ENCODE measurements at places on chromosomes 4 and X.
A peak's percentile ranks its signal among the peaks of the same experiment; 100 is the strongest.

DNA sequence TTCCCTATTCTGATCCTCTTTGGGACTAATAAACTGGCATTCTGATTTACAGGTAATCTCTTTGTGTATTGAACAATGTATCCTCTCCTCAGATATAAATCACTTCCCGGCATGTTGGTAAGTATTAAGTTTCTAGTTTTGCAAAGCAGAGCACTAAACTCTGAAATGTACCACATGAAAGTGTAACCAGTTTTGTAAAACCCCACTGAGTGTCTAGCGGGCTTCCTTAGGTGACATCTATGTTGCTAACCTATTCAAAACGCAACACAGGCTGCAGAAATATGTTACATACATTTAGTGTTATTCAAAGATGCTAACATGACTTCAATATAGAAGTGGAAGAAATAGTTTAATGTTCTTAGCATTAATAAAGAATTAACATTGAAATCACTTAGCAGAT is 25.2 kb downstream of the DNAJB14 start:
- no peak overlapping the region for H3K4me3 ChIP-seq
- peaks cover 41% of the 10 kb centered on the region for H3K36me3 ChIP-seq
- DNase-seq = no peak
- no peak overlapping the region for H3K27ac ChIP-seq
- no peaks in the 10 kb centered on the region for H3K4me1 ChIP-seq

GRCh38 chr4:117326091-117326490 is 240.7 kb upstream of the TRAM1L1 start:
- H3K4me1 ChIP-seq = no peaks in the 10 kb centered on the region
- no peaks in the 10 kb centered on the region for H3K27me3 ChIP-seq
- DNase-seq = no peak
- no peak overlapping the region for H3K27ac ChIP-seq

DNA sequence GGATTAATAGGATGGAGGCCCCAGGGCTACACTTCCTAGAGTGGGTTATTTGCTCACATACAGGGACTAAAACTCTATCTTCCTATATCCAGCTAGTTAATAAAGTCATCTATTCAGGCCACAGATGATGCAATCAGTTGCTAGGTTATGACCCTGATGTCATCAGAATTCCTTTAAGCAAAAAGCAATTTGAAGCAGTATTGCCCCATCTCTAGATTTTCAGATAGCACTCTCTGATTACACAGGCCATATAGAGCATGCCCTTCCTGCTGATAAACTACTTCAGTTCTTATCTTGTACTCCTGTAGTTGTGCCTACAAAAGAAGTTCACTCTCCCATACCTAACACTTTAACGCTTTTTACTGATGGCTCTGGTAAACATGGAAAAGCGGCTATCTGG is 84.8 kb downstream of the TMEM144 start:
- H3K27me3 ChIP-seq = no peaks in the 10 kb centered on the region
- no peak overlapping the region for H3K4me3 ChIP-seq
- no peak for DNase-seq
- H3K36me3 ChIP-seq = no peaks in the 10 kb centered on the region

DNA sequence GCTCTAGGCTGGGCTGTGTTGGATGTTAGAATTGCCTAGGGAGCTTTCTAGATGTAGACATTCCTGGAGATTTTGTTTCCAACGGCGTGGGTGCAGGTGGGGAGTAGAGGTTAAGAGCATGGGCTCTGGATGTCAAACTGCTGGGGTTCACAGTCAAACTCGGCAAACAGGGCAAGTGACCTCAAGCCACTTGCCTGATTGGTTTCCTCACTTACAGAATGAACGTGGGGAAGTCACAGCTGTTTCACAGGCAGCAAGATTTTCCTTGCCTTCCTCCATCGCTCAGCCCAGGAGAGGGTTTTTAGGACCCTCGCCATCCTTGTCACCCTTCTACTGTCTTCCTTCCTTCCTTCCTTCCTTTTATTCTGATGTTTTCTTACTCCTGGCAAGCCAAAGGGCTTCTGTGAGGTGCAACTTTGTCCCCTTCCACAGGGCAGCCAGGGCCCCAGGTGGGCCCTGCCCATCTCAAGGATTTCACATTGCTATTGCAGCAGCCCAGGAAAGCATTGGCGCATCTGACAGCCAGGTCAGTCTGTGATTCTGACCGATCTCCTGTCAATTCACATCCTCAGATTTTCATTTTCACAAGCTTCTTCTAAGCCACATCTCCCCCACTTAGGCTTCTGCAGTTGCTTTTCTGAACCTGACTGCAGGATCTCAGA is 7.0 kb downstream of the RTL5 start:
- no peaks in the 10 kb centered on the region for H3K27me3 ChIP-seq
- H3K4me1 ChIP-seq = peaks cover 3% of the 10 kb centered on the region
- H3K4me3 ChIP-seq = no peak overlapping the region
- DNase-seq = no peak
- no peak overlapping the region for H3K27ac ChIP-seq

DNA sequence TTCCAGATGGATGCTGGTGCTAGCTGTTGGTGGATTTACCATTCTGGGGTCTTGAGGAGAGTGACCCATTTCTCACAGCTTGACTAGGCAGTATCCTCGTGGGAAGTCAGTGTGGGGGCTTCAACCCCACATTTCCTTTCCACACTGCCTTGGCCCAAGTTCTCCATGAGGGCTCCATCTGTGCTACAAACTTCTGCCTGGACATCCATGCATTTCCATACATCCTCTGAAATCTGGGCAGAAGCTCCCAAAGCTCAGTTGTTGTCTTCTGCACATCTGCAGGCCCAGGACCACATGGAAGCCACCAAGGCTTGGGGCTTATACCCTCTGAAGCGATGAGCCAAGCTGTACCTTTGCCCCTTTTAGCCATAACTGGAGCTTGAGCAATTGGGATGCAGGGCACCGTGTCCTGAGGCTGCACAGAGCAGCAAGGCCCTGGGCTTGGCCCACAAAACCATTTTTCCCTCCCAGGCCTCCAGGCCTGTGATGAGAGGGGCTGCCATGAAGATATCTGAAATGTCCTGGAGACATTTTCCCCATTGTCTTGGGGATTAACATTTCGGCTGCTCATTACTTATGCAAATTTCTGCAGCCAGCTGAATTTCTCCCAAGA is 248.7 kb upstream of the ANKRD50 start:
- H3K27ac ChIP-seq = no peak overlapping the region
- H3K36me3 ChIP-seq = no peaks in the 10 kb centered on the region
- H3K4me1 ChIP-seq = no peaks in the 10 kb centered on the region
- H3K4me3 ChIP-seq = no peak overlapping the region
- DNase-seq = no peak

- H3K27ac ChIP-seq = no peak overlapping the region
- no peak for DNase-seq
Observed at GRCh38 chrX:20418379-20419150, 151.9 kb upstream of the RPS6KA3 start.

- H3K27me3 ChIP-seq = no peaks in the 10 kb centered on the region
- no peak overlapping the region for H3K27ac ChIP-seq
- DNase-seq = no peak
- H3K4me1 ChIP-seq = no peaks in the 10 kb centered on the region
- no peaks in the 10 kb centered on the region for H3K36me3 ChIP-seq
Observed at GRCh38 chr4:4663028-4663427, 121.2 kb upstream of the STX18 start.

DNA sequence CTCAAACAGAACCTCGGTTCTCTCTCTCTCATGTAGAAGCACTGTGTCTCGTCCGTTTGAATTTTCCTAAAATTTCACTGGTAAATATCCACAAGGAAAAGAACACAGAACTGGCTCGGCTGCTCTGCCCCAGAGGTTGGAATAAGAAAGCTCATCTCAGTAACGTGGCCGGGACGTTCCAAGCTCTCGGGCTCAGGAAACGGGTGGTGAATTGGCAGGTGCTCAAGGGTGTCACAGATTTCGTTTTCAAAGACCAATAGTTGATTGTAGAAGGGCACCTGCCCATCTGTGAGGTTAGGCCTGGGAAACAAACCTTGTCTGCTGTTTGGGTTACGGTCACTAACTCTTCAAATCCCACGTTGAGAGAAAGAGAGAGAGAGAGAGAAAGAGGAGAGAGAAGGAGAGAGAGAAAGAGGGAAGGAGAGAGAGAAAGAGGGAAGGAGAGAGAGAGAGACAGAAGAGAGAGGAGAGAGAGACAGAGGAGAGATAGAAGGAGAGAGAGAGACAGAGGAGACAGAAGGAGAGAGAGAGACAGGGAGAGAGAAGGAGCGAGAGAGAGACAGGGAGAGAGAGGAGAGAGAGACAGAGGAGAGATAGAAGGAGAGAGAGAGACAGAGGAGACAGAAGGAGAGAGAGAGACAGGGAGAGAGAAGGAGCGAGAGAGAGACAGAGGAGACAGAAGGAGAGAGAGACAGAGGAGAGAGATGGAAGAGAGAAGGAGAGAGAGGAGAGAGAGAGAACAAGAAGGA is 106.6 kb downstream of the CRLF2 start:
- no peaks in the 10 kb centered on the region for H3K4me1 ChIP-seq
- no peak overlapping the region for H3K4me3 ChIP-seq
- no peak for DNase-seq
- H3K27ac ChIP-seq = no peak overlapping the region
- H3K36me3 ChIP-seq = no peaks in the 10 kb centered on the region

- no peak for DNase-seq
- H3K4me1 ChIP-seq = no peaks in the 10 kb centered on the region
- H3K4me3 ChIP-seq = no peak overlapping the region
- H3K36me3 ChIP-seq = no peaks in the 10 kb centered on the region
- H3K27ac ChIP-seq = no peak overlapping the region
Observed at GRCh38 chrX:9196961-9197640, 163.2 kb upstream of the FAM9B start.

GRCh38 chr4:112523764-112524505 is 8.0 kb upstream of the NEUROG2 start:
- no peak overlapping the region for H3K27ac ChIP-seq
- peaks cover 2% of the 10 kb centered on the region for H3K4me1 ChIP-seq
- H3K36me3 ChIP-seq = no peaks in the 10 kb centered on the region
- DNase-seq = peak; percentile 44
- H3K4me3 ChIP-seq = peak overlapping the region; percentile 55

DNA sequence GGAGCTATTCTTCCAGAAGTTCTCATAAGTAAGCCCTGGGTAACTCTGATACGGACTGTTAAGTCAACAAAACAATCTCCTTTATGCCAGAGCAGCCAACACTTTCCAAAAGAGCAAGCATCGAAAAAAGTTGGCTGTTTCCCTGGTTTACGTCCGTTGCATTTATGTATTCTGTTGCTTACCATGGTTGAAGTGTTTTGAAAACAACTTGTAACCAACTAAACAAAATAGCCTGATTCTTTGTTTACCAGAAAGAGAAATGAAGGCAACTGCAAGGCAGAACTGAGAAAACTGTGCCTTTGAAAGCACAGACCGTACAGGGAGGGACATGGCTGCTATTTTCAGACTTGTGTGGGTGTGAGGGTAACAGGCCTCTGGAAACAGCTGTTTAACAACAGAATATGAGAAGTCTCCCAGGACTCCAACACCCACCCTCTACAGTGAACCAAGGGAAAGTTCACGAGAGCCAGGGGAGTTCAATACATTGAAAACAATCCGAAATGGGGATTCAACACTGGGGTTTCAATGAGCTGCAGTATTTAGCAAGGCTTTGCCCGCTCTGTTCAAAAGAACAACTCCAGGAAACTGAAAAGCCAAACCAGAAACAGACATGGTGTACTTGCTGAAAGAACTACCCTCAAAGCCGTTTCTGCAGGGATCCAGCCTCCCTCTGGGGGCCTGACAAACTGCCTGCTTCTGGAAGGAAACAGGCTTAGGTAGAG is 95.8 kb upstream of the EGFL6 start:
- peak overlapping the region; percentile 51 for H3K27ac ChIP-seq
- H3K4me1 ChIP-seq = no peaks in the 10 kb centered on the region
- DNase-seq = no peak

- H3K27ac ChIP-seq = no peak overlapping the region
- no peaks in the 10 kb centered on the region for H3K27me3 ChIP-seq
Observed at GRCh38 chr4:139799615-139800014, 134.0 kb downstream of the MGST2 start.

DNA sequence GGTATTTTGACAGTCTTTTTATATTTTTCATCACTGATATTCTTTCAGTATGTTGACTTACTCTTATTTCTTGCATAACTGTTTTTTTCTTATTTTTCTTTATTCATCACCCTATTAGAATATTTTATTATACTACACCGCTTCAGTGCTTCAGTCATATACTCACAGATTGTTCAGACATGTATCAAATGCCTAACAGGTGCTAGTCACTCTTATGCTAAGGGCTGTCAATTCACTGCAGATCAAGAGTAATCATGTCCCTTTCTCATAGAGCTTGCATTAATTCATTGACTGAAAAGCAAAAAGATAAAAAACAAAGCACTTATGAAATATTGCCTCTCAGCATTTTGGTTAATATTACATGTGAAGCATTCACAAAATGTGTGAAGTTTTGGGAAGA is 1435.6 kb downstream of the STIM2 start:
- H3K4me1 ChIP-seq = no peaks in the 10 kb centered on the region
- no peak for DNase-seq
- no peaks in the 10 kb centered on the region for H3K36me3 ChIP-seq
- no peak overlapping the region for H3K4me3 ChIP-seq

DNA sequence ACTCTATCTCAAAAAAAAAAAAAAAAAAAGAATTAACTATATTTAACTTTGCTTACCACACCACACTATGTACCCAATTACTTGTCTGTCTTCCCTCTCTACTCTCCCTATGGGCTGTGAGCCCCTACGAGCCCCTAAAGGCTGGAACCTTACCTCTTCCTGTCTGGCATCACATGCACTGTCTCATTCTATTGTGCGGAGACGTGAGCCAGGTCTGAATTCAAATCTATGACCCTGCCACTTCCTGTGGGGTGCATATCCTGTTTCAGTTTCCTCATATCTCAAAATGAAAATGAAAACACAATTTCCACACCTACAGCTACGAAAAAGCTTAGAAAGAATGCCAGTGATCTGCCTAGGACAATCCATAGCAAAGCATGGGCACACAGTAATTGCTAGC is 42.9 kb upstream of the HS3ST1 start:
- no peaks in the 10 kb centered on the region for H3K36me3 ChIP-seq
- no peak overlapping the region for H3K4me3 ChIP-seq
- no peaks in the 10 kb centered on the region for H3K4me1 ChIP-seq
- H3K27me3 ChIP-seq = no peaks in the 10 kb centered on the region

GRCh38 chr4:87975466-87975865 is at the start of gene SPP1:
Gene SPP1 (plus strand): TSS chr4:87975714. CDS start chr4:87976896, 1,182 bp downstream.
- H3K4me1 ChIP-seq = no peaks in the 10 kb centered on the region
- H3K27me3 ChIP-seq = no peaks in the 10 kb centered on the region
- H3K27ac ChIP-seq = no peak within 1 kb of the TSS
- H3K36me3 ChIP-seq = no peaks in the 10 kb centered on the region
- DNase-seq = no peak
- H3K4me3 ChIP-seq = no peak within 1 kb of the TSS

All from psoas muscle (tissue), 8 donors.